ENCODE measurements at places on chromosomes 1 and 21. TPM values are rescaled to one million over a fixed set of nuclear protein-coding genes. Genes with fewer than 3 reads are reported as not detected.

ERICH3 gene
- total RNA-seq, result not detected

PLA2G2A gene
- total RNA-seq, result not detected

FOXJ3 gene
- total RNA-seq, result 43.1 TPM

- DNase-seq, result no peak
Observed at GRCh38 chr1:30345491-30346130, 377.8 kb downstream of the MATN1 start.

- DNase-seq, result no peak
Observed at GRCh38 chr1:3687504-3687903, 35.2 kb downstream of the TP73 start.

All from activated T-helper 2 cell treated with anti-CD3 and anti-CD28 coated beads, Interferon-gamma antibody, Interleukin-2, Interleukin-4, amounts not matched to agents 10 μg/mL and 5 μg/mL and 100 μg/mL, durations not matched to agents 14 hours and 24 hours and 36 hours (primary cell).